Activated CD4-positive, CD25-positive, alpha-beta regulatory T cell (primary cell): ENCODE measurements at places on chromosomes 2 and 18.

GRCh38 chr2:208118918-208119317 is 5.4 kb downstream of the CRYGD start:
- DNase-seq, result no peak

GRCh38 chr2:27054721-27055120 is 3.3 kb downstream of the AGBL5 start:
- DNase-seq, result no peak

DNA sequence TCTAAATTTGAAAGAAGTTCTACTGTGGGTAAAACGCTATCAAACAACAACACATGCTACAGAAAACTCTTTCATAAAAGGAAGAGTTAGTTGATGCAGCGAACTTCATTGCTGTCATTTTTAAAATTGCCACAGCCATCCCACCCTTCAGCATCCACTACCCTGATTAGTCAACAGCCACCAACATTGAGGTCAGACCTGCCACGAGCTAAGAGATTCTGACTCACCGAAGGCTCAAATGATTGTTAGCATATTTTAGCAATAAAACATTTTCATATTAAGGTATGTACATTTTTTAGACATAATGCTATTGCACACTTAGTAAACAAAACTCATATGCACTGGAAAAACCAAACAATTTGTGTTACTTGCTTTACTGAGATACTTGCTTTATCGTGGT is 347.1 kb downstream of the CLIP4 start:
- DNase-seq, result no peak

- DNase-seq, result no peak
These were observed 104.3 kb downstream of the KYNU start for GRCh38 chr2:142981756-142982155.

DNA sequence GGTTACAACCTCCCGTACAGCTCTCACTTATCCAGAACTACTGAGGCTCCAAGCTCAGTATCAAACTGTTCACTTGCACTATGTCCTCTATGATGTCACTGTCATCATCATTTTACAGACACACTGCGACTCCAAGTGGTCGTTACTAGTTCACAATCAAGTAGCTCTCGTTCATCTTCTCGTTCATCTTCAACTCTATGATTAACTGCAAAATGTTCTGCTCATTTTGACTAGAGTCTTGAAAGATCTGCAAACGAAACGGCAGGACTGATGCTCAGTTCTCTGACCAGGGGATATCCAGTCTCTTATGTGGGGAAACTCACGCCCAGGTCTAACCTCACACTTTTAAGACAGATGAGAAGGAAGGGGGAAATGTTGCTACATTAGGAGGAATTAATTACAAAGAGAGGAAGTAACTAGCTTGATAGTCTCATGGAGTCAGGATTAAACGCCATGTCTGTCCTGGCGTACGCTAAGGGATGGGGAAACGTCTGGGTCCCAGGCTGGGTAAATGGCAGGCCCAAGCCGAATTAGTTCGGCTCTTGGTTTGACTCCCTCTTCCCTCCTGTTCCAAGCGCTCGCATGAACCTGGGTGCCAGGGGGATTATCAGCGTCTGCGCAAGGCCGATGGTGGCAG is 794 bp upstream of the CHCHD5 start:
- DNase-seq, result no peak

- no peak for DNase-seq
These were observed 413.6 kb downstream of the PTH2R start for GRCh38 chr2:208820014-208820688.

DNA sequence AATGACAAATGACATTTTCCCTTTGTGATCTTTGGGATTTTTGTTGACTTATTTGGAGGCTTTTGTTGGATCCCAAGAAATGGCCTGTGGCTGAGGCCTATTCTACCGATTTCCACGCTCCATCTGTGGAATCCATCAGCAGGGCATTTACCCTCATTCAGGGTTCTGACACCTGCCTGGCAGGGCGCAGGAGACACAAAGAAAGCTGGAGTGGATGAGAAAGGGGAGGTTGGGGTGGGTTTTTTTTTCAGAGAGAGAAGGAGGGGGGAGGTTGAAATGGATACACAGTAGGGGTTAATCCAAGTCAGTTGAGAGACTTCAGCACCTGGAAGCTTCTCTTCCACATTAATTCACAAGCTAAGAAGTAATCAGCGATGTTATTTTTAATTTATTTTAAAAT is 59.7 kb downstream of the PAX3 start:
- DNase-seq, result no peak

GRCh38 chr18:28132084-28132483 is 44.8 kb downstream of the CDH2 start:
- DNase-seq, result no peak

DNA sequence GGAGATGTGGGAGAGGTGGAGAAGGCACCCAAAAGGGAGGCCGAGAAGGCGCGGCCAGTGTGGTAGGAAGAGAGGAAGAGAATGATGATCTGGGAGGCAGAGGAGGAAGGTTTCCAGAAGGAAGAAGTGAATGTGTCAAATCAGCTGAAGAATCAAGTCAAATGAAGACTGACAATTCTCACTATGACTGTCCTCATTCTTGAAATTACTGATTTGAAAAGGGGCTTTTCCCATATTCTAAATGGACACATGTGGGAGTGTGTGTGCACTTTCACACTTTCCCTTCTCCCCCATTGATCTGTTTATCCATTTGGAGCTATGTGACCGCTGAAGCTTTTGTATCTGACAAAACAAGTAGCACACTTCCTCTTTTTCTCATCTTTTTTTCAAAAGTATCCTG is 6.1 kb downstream of the AFF3 start:
- no peak for DNase-seq

DNA sequence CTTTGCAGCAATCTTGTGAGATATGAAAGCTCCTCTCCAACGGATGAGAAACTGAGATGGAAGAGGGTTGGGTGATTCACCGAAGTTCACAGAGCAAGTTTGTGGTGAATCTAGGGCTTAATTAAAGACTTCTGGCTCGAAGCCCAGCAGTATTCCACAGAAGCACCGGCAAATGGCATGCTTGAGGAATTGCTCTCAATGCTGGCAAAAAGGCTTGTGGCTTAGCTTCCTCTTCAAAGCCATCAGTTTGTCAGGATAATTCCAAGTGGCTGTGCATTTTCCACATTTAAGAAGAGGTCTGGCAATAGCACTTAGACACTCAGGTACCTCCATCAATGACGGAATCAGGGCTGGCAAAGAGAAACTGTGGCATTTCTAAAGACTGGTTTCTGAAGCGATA is 98.7 kb upstream of the SLC66A3 start:
- no peak for DNase-seq

GRCh38 chr2:189221811-189222467 is 42.4 kb upstream of the COL5A2 start:
- DNase-seq, result no peak
